Breast epithelium (tissue), 4 donors: ENCODE measurements at places on chromosomes 4 and X. TPM values are rescaled to one million over a fixed set of nuclear protein-coding genes. Genes with fewer than 3 reads are reported as not detected.

The IBSP gene
- total RNA-seq = not detected

The PCSK1N gene
- total RNA-seq = 1.4 TPM

The RAB40A gene
- 0.48 TPM for total RNA-seq

The NCAPG gene
- total RNA-seq = 0.33 TPM

The H2BW2 gene
- not detected for total RNA-seq

The STOX2 gene
- total RNA-seq = 10.7 TPM

The USP26 gene
- not detected for total RNA-seq

The PRDM8 gene
- total RNA-seq = 7.0 TPM

The CT47B1 gene
- not detected for total RNA-seq

The SYN1 gene
- not detected for total RNA-seq

The NEUROG2 gene
- 0.33 TPM for total RNA-seq

The SUPT20HL1 gene
- total RNA-seq = not detected

The EFHC2 gene
- 0.66 TPM for total RNA-seq
